ENCODE measurements at places on chromosomes 5 and 9. TPM values are rescaled to one million over a fixed set of nuclear protein-coding genes. Genes with fewer than 3 reads are reported as not detected.

Gene PCDHB16
- not detected for total RNA-seq

Gene PCDHA9
- not detected for total RNA-seq

Gene KCNV2
- not detected for total RNA-seq

DNA sequence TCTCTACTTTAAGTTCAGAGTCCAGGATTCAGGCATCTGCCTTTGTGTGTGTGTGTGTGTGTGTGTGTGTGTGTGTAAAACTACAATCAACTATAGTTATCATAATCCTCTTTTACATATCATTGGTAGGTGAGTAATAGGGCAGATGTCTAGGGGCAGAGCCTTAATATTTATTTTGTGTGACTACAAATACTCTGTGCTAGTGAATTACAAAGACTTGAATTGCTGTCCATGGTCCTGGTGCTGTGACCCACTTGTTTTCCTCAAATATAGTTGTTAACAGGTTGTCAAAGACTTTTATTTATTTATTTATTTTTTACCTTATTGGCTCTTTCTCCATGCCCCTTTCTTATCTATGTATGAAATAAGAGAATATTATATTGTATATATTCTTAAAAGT lies 196.8 kb downstream of the ANXA1 start:
- DNase-seq = no peak

DNA sequence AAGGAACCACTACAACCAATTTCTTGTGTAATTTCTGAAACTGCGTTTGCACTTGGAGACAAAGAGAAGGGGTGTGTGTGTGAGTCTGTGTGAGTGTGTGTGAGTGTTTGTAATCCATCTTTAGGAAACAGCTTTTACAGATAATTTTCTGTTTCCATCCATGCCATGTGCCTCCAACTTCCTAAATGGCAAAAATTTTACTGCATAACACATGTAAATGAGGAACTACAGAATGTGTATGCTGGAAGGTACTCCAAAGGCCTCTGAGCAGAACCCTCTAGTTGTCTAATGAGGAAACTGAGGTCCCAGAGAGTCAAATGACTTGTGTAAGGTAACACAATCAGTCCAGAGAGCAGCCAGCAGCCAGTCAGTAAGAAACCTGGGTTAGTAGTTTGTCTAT lies 20.8 kb downstream of the MAMDC2 start:
- DNase-seq = no peak

DNA sequence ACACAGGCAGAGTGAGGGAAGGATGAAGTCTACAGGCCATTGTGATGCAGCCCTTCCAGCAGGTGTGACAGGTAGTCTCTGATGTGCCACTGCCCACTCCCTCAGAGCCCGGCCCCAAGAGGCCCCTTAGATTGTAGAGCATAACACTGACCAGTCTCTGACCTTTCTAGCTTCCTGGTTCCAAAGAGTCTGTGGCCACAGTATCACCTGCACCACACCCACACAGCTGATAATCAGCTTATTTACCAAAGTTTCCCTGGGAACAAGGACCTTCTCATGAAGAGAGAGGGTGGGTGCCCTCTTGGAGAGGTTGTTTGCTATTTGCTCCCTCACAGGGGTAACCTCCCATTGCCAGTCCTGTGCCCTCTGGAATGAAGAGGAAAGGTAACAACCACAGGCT lies 11.0 kb upstream of the ACER2 start:
- DNase-seq = no peak

DNA sequence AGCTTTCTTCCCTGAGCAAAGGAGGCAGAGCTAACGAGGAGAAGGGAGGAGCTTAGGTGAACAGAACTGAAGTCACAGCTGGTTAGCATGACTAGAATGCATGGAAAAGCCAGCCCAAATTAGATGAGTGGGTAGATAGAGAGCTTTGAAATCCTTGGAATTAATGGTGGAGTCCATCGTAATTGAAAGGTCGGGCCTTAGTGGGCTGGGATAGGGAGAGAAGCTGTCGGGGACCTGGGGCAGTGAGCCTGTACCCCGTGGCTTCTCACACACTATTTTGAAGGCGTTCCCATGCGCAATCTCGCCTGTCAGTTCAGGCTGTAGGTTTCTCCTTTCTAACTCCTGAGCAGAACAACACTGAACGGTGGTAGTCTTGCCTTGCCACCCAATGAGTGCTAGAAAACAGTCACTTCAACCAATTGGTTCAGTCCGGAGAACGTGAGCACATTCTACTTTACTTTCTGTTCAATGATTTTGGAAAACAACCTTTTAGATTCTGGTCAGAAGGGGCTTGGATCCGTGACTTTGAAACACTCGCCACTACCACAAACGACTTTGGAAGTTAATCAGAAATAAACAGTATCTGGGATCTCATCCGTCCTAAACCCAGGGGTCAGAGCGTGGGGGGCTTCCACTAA lies 655 bp upstream of the RAI14 start:
- DNase-seq = no peak

- DNase-seq = no peak
These were observed 49.3 kb downstream of the HABP4 start for GRCh38 chr9:96499257-96499656.

DNA sequence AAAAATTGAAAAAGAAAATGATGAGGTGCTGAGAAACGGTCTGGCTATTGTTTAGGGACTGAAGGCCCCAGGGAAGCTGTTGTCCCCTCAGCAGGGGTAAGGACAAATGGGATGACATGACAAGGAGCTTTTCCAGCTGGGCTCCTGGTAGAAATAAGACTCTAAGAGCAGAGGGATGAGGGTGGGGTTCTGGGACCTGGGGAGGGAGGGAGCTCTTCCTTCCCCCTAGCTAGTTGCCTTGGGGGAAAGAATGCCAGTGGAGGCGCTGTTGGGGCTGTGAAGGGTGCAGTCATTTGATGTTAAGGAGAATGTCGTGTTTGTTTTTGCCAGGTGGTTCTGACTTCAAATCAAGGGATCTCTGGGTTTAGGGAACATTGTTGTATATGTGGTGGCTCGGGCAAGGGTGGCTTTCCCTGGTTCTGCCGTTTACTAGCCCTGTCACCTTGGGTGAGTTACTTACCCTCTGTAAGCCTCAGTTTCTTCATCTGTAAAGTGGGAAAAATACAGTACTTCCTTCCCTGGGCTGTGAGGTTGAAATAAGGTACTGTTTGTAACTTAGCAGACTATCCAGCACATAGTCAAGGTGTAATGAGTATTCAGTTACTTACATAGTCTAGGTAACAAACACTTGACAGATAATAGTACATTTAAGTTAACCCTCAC lies 47.8 kb downstream of the WWC1 start:
- no peak for DNase-seq

DNA sequence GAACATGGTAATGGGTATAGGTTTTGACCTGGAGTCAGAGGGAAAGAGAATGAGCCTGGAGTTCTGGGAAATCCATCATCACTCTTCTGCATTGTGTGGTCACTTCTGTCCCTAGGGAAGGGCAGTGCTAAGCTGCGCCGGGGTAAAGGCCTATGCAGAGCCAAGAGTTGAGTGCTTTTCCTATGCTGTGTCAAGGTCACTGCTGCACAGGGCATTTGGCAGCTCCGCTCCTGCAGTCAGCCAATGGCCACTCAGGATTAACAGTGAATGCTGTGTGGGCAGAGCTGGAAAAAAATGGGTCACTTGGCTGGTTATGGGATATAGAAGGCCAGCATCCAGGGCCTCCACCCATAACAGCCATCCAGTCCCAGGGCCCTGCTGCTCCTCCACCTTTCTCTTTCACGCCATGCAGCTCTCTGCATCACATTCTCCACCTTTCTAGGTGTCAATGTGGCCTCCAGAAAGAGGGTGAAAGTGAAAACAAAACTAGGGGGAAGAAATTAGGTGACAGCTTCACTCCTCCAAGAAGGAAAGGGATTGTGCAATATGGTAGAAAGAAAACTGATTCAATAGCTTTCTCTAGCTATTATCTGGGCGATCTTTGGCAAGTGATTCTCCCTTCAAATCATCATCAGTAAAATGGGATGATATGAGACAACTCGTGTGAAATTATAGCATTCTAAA lies 279.3 kb upstream of the ANKRD55 start:
- no peak for DNase-seq

GRCh38 chr9:127053057-127053821 lies 69.2 kb downstream of the ANGPTL2 start:
- no peak for DNase-seq

DNA sequence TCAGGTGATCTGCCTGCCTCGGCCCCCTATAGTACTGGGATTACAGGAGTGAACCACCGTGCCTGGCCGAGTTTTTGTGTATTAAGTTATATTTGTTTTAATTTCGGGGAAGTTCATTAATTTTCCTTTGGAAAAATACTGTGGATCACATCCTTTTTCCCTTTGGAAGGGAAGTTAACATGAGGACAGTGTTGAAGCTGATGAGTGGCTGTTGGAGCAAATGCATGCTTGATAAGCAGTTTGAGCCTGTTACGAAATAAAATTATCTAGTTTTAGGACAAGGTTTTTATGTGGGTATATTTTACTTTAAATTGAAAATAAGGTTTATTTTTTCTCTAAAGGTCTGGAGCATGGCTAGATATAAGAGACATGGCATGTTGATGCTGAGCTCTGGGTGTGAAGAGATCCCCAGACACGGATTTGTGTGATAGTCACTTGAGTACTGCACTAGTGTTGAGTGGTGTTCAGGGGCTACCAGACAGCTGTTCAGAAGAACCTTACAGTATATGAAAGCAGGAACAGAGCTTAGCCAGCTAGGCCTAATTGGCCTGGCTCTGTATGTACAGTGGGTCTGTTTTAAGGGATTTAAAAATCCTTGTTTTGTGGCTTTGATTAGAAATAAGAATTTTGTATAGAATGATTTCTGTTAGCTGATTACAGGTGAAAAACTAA lies 17.4 kb downstream of the LMNB1 start:
- no peak for DNase-seq

DNA sequence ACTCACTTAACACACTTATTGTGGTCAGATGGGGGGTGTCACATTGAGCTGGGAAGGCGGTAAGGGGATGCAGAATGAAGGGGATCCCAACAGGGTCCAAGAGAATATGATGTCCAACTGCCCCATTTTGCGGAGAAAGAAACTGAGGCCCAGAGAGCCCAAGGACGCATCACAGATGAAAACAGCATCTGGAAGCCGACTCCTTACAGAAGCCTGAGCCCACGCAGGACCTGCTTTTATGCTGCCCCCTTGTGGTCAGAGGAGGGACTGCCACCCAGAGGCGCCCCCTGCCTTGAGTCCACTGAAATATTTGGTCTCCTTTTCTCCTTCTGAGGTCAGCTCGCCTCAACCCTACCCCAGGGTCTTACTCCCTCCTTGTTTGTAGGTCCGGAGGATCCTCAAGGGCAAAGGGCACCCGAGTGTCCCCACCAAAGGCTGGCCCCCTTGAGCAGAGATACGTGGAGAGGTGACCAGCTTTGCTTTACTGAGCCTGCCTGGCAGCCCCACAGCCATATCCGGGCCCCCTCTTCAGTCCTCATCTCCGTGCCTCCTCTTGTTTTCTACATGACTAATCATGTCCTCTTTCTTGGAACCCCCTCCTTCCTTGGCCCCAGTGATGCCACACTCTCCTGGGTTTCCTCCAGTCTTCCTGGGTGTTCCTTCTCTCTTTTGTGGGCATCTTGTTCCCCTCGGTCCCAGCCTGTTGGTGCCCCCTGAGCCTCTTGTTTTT lies 30.0 kb upstream of the TTLL11 start:
- DNase-seq = peak; percentile 65

DNA sequence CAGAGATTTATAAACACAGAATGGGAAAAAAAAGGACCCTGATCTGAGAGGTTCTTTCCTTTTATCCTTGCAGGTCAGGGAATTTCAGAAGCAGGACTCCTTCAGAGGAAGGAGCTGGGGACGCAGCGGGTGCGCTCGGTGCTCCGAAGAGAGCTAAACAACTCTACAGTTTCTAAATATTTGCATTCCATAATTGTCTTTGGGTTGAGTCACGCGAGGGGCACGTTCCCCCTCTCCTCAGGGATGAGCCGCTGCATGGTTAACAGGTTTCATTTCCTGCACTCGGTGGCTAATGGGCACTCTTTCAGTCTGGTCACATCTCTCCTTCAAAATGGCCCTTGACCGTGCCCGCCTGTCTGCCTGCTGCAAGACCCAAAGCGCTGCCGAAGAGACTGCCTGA lies 165.0 kb upstream of the HMHB1 start:
- no peak for DNase-seq

DNA sequence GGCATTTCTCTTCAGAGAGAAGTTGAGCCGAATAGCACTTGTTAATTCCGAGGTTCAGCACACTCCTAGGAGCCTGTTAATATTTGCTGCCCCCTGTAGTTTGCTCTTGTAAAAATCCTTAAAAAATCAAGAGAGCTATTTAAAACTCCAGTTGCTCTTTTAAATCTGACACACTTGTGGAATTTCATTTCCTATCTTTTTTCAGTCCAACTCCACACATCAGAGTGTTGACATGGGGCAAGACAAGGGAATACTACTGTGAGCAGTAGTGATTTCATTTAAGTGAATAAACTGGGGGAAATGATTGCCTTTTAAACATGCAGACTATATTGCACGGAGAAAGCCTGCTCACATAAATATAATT lies 1096.3 kb upstream of the DMAC1 start:
- DNase-seq = no peak

DNA sequence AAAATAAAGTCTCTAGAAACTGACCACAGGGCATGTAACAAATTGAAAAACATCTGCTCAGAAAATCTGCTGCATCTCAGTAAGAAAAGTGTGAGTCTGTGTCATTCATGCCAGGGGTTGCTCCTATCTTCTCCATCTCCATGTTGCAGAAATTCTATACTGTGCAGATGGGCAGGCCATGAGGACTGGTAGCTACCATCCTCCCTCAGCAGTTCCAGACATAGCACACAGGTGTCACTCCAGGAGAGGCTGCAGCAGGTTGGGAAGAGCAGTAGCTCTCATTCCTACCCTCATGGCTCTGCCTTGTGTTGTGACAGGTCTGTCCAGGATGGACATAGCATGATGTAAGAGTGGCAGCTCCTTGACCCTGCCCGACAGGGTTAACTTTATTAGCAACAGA lies 173.4 kb downstream of the NDUFS4 start:
- no peak for DNase-seq

DNA sequence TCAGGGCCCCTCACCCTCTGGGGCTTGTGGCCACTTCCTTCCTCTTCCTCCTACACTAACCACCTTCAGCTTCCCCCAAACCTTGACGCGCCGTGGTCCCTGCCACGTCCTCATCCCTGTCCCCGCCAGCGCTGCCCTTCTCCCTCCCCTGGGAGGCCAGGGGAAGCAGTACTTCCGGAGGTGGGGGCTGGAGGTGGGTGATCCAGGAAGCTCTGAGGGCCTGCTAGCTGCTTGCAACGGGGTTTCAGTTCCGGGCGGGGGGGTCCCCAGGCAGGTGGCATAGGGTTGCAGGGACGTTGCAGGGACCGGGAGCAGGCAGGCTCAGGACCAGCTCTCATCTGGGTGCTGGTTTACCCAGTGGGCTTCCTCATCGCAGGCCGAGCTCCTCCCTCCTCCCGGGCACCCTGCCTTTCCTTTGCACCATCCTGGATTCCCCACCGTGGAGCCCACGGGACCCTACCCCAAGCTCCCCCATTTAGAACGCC lies 70.0 kb downstream of the RXRA start:
- peak; percentile 53 for DNase-seq

GRCh38 chr5:67021031-67021430 lies 175.6 kb downstream of the CD180 start:
- DNase-seq = no peak

- no peak for DNase-seq
These were observed 760.2 kb downstream of the TAF11L14 start for GRCh38 chr5:18394443-18394804.
